ENCODE measurements at places on chromosomes 1 and 21. TPM values are rescaled to one million over a fixed set of nuclear protein-coding genes. Genes with fewer than 3 reads are reported as not detected.

DNA sequence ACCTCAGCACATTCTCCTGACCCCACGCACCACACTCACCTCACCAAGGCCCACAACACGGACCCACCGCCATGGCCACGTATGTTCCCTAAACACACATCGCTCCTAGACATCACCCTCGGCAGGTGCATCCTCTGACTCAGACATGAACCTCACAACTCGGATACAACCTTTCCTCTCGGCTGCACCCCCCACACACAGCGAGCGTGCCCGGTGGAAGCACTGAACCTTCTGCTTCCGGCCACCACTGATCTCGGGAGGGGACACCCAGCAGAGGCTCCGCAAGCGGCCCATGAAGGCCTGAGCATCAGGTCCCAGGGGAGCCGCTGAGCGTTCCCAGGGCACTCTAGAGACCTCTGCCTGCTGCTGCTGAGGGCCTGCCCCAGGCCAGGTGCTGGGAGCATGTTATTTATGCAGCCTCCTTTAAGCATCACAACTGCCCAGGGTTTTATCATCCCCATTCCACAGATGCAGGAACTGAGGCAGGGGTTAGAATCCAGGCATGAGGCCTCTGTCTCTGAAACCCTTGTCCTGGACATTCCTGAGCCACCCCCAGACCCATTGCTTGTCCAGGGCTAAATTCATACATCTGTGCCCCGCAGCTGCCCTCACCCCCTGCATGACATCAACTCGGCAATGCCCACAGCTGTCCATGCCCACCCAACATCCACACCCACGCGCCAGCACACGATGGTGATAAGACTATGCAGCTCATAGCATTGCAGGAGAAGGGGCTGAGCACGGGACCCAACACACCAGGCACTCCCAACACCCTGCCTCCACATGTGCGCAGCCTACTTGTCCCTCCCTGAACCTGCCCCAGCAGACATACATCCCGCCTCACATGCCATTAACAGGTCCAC lies 27.0 kb downstream of the SDC3 start:
- DNase-seq: peak; percentile 67

GRCh38 chr1:44628962-44629756 lies 45.1 kb downstream of the TMEM53 start:
- DNase-seq: no peak

DNA sequence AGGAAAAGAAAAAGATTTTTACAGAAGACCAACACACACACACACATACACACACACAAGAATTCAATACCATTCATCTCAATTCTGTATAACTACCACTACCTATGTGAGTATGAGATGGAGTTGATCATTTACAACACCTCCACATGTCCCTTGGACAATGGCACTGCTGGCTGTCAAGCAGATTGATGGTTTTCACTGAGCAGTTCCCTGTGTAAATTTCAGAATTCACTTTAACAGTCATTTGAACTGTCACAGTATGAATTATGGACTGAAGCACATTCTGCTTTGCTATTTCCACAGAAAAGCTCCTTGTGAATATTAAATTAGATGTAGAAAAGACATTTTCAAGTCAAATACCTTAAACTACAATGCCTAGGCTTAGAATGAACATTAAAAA lies 14.3 kb downstream of the KCNT2 start:
- no peak for DNase-seq

- DNase-seq: no peak
Measured at GRCh38 chr1:84430546-84430945, 32.3 kb downstream of the DNASE2B start.

Gene CHIA
- total RNA-seq: 2.6 TPM
